Prostate gland (tissue), 2 donors: ENCODE measurements at places on chromosomes 12 and 14. TPM values are rescaled to one million over a fixed set of nuclear protein-coding genes. Genes with fewer than 3 reads are reported as not detected.

DNA sequence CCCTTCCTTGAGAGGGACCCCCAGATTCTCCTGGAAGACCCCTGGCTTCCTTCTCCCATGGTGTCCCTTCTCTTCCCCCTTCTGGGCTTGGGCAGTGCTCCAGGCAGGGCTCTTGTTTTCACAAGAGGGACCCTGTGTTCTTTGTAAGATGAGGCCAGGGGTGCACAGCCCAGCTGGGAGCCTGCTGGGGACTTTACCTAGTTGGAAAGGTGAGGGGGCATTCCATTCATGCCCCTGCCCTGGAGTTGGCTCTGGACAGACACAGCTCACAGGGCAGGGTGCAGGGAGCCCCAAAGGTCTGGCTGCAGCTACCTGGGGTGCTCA, 31.2 kb downstream of the ISCA2 start:
- no peak for DNase-seq

Gene FGD4
- total RNA-seq, result 24.3 TPM

DNA sequence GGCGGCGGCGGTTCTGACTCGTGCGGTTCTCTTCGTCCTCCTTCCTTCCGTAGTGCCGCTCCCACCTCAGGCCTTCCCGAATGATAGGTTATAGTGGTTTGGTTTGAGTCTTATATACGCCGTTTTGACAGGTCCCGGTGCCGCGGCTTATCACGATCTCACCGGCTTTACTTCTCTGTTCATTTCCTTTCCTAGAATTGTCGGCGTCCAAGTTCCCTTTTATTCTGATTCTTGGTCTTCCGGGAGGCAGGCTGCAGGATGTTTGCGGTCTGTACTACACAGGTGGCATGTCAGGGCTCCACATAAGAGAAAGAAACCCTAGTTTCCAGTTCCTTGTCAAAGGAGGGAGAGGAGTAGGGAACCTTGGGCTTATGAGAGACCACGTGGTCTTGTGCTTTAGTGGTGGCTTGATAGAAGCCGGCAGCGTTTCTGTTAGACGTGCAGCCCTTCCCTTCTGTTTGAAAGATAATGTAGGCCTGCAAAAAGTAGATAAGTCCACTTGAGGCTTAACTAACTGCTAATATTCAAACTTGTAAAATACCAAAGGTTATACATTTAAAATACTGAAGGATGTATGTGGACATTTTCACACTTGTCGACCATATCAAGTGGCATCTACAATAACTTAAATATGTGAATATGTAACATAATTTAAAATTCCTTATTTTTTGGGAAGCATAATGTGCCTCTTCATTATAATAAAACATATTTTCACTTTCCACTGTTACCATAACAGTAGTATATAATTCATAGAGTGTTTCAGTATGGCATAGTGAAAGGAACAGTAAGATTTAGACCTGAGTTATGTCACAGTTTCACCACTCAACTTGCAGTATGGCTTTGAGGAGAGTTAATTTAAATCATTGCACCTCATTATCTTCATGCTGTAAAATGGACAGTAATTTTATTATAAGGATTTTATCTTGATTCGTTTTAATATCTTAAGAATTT, 804 bp downstream of the USP15 start:
- peak; percentile 16 for DNase-seq

DNA sequence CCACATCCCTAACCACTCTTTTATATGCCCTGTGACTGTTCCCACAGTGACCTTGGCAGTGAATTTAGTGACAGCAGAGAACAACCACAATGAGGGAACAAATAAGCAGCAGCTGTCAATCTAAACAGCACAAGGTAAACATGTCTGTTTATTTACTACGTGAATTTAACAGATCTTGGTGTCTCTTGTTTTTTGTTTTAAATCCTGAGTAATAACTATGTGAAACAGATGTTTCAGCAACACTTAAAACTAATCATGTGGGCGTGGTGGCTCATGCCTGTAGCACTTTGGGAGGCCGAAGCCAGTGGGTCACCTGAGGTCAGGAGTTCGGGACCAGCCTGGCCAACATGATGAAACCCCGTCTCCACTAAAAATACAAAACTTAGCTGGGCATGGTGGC, 17.0 kb upstream of the CFAP54 start:
- DNase-seq, result no peak

Gene SYCP3
- 14.0 TPM for total RNA-seq
